Activated CD4-positive, alpha-beta T cell treated with anti-CD3 and anti-CD28 coated beads, Interleukin-2, amount 10 ng/mL, durations not matched to agents 7 days and 5 days (primary cell): ENCODE measurements at places on chromosomes 1 and 21.
A peak's percentile ranks its signal among the peaks of the same experiment; 100 is the strongest.

DNA sequence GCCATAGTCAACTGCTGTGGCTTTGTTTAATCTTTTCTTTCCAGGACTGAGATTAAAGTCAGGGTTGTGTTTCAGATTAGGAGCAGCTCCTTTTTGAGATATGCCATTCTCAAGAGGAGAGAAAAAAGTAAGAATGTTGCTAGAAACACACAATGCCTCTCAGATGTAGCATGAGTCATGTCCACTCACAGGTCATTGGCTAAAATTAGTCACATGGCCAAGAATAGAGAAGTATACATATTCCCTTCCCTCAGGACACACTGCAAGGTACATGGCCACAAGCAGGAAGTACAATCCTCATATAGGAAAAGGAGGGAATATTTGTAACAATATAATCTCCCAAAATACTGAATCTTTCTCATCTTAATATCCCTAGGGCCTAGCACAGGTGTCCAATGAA, 141.9 kb upstream of the PTBP2 start:
- DNase-seq = no peak

DNA sequence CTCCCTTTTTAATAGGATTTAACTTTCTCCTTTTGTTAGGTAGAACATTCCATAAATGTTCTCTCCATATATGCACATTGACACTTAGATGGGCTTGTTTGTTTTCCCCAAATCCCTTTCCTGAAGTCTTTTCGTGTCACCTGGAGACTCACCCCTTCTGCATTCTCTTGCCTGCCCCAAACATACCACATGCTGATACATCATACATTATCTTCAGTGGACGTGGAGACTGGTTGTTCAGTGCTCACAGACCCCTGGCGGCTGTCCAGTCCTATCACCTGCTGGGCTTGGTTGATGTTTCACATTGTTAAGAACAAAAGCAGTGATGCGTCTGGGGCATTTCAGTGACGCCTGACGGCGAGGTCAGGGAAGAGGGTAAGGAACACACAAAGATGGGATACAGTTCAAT, 22.2 kb downstream of the FMOD start:
- no peak for DNase-seq

DNA sequence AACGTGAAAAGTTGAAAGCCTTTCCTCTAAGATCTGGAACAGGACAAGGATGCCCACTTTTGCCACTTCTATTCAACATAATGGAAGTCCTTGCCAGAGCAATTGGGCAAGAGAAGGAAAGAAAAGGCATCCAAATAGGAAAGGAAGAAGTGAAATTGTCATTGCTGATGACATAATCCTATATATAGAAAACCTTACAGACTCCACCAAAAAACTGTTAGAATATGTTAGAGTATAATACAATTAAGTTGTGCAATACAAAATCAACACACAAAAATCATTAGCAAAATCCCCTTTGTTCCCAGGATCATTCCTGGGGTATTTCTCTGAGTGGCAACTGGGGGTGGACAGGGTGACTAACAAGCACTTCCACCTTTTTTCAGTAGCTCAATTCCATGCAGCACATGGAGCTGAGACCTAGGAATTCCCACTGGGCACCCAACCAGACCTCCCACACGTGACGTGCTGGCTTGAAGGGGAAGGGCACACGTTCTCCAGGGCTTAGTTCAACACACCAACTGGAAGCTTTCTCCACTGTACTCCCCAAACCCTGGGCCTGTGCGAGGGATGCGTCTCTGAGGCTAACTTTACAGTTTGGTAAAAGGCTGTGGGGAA, 9.6 kb downstream of the STUM start:
- no peak for DNase-seq

DNA sequence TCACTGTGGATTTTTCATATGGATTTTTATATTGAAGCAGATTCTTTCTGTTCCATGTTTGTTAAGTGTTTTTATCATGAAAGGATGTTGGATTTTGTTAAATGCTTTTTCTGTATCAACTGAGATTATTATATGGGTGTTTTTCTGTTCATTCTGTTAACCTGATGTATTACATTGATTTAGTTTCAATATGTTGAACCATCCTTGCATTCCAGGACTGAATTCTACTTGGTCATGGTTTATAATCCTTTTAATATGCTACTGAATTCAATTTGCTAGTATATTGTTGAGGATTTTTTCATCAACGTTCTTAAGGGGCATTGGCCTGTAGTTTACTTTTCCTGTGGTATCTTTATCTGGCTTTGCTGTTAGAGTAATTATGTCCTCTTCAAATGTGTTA, 55.8 kb downstream of the CCDC30 start:
- no peak for DNase-seq

- DNase-seq = no peak
Observed at GRCh38 chr21:41620982-41621381, 113.0 kb upstream of the TMPRSS2 start.

- peak; percentile 21 for DNase-seq
Observed at GRCh38 chr1:161439280-161440232, 65.7 kb upstream of the FCGR2A start.

GRCh38 chr1:35727434-35728040, 8.9 kb upstream of the C1orf216 start:
- no peak for DNase-seq

DNA sequence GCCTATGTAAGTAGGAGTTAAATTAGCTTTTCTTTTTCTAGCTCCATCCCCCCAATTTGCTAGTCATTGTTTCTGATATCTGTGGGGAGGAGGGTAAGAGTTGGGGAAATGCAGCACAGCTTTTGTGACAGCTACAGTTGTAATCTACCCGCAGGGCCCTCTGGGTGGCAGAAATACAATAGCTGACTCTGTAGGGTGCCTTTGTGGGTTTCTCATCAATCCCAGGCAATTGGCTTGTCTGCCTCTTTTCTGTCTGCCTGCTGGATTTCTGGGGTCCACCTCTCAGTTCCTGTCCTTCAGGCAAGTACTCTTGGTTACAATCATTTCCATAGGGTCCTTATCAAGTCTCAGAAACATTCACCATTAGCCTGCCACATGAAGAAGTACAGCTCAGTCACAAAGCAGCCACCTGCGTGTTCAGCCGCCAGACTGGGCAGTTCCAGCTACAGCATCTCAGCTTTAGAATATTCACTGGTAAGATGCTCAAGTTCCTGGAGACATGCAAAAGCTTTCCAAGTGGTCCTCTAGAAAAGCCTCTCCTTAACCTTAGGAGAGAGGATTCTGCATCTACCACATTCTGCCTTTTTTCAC, 19.2 kb upstream of the SLC44A5 start:
- no peak for DNase-seq

DNA sequence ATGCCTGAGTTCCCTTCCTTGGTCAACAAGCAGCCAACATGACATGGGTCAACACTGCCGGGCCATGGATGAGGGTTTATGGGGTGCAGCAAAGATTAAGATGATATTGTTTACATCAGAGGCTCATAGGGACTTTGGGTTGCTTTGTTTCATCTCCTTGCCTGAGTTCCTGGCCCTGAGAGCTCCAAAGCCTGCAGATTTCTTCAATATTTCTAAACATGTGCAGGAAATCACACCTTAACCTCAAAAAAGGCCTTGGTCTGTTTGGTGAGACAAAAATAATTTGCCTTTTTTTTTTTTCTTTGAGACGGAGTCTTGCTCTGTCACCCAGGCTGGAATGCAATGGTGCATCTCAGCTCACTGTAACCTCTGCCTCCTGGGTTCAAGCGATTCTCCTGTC, 876 bp downstream of the SLAMF8 start:
- DNase-seq = peak; percentile 20

DNA sequence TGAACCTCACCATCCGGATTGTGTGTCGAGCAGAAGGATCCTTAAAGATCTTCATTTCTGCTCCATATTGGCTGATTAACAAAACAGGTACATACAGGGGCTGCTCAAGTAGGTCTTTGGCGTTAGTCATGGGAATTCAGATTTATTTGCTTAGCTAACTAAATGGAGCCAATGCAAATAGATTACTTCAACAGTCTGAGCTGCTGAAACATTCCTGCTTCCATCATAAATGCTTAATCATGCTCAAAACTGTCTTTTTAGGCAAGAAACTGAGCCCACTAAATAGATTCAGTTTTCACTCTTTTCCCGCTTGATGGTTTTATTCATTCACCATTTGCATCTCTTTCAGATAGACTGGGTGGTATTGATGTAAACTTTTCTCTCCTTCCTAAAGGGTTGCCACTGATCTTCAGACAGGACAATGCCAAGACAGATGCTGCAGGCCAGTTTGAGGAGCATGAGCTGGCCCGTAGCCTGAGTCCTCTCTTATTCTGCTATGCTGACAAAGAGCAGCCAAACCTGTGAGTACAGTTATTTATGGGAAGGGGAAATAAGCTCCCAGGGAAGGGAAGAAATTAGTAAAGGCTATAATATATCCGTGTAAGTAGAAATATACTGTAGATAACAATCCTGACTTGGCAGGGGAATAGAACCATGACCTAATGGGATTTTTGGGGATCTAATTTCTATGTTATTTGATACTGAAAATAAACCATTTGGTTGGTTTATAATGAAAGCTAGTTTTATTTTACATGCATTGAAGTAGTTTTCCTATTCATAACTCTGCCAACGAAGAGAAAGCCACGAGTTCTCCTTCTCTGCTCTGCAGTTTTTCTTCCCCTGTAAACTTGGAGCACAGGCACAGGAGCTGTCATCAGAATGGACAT, 126.4 kb downstream of the VPS13D start:
- DNase-seq = no peak

DNA sequence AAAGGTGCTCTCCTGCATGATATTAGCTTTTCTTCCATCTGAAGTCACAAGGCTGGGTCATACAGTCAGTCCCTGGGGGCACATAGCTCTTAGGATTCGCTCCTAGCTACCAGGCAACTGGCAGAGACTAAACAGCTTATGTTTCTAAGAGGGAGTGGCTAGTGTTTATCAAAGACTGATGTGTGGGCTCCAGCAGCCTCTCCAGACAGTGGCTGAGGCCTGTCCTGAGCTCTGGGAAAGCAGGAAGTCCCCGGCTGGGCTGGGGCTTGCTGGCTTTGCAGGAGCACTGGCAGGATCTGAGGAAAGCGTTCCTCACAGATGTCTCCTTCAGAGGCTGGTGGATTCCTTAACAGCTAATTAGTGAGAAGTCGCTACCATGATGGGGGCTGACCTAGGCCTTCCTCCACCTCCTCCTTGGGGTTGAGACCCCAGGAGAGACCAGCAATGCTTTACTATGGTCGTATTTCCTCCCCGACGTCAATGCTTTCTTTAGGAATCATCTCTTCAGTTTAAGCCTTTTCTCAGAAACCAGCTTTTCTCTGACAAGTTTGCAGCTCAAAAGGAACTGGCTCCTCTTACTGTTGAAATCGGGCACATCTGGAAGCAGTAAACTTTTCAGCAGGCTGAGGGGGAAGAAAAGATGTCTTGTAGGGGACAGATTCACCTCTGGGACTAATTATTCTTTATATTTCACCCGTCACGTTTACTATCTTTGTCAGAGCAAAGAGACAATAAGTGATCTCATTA, 33.5 kb upstream of the HHAT start:
- no peak for DNase-seq

- DNase-seq = no peak
Observed at GRCh38 chr21:29443411-29444010, 144.8 kb downstream of the BACH1 start.

DNA sequence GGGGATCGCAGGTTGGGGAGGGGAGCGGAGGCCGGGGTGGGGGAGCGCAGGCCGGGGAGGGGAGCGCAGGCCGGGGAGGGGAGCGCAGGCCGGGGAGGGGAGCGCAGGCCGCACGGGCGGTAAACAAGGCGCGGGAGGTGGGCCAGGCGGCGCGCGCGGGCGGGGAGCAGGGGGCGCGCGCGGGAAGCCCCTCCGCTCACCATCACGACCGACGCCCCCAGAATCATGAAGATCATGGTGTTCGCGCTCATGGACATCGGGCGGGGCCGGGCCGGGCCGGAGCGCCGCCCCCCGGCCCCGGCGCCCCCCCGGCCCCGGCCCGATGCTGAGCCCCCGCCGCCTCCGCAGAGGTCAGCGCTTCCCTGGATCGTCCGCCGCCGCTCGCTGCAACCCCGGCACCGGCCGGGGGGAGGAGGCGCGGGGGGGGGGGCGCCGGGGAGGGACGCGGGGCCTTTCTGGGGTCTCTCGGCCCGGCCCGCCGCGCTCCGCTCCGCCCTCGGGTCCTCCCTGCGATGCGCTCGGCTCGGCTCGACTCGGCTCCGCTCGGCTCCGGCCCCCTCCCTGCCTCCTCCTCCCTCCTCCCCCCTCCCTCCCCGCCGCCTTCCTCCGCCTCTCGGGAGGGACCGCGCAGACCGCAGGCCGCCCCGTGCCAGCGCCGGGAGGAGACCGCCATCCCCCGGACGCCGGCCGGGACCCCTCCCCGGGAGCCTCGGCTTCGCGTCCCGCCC, at the start of gene TMEM240:
Gene TMEM240, minus strand, starts transcription at position 535 of the 728 bp plus-strand sequence. Its CDS starts 278 bp downstream, at position 257.
- DNase-seq = peak; percentile 49

- no peak for DNase-seq
Observed at GRCh38 chr1:231487019-231487418, 41.5 kb upstream of the TSNAX start.

DNA sequence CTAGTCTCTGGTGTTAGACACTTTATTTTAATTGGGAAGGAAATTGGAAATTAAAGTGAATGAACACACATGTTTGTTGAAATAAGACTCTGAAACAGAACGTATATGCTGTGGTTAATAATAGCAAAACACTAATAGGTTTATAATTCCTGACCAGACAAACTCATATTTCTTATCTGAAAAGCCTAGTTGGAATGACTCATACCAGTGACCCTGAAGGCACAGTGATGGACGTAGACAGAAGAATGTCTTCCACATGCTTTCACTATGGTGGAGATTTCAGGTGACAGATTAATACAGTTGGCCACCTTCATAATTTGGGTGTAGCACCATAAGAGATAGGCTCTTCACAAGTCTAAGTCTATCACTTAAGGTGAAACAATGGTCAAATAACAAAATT, 83.0 kb upstream of the COL11A1 start:
- no peak for DNase-seq
